Stimulated activated CD8-positive, alpha-beta memory T cell treated with anti-CD3 and anti-CD28 coated beads, Interleukin-4, amount 100 ng/mL, for 1 hour (primary cell): ENCODE measurements at places on chromosomes 7 and 10.

DNA sequence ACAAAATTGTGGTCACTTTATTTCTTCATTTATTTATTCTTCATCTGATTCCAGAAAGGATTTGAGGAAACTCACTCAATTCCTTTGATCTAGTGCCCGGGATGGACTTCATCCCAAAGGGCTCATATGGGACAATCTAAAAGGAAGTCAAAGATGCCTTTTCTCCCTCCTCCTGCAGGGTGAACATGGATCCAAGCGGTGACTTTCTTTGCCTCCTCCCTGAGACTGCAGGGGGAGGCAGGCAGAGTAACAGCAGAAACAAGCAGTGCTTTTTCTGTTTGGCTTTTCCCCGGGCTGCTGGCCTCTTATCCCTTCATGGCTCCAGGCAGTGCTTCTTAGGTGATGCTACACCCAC lies 10.0 kb upstream of the DNMBP start:
- DNase-seq = no peak

DNA sequence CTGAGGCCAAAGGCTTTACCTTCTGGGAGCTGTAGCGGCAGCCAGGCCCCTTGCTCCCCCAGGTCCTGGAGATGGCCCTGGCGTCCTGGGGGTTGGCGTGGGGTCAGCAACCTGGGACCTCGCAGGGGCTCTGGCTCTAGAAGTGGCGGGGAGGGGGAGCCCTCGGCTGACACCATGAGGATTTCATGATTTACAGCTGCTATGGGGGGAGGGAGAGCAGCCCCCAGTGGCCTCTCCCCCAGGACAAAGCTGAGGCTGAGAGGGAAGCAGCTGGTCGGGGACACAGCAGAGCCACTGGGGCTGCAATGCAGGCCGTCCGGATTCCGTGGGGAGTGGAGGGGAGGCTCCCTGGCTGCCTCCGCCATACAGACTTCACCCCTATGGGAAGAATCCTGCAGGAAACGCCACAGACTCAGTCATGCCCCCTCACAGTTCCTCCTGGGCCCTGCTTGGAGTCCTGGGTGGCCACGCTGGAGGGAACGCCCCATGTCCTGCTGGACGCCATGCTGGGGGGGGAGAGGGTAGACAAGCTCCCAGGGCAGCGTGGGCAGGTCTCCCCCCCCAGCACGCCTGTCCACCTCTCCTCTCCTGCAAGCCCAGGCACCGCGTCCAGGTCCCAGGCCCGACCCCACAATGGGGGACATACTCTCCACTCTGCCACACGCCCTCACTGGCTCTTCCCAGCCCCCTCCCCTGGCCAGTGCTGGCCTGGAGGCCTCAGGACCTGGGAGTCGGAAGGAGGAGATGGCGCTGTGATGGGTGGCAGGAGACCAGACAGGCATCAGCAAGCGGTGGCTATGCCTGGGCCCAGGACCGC lies 243.6 kb downstream of the ELFN1 start:
- no peak for DNase-seq

DNA sequence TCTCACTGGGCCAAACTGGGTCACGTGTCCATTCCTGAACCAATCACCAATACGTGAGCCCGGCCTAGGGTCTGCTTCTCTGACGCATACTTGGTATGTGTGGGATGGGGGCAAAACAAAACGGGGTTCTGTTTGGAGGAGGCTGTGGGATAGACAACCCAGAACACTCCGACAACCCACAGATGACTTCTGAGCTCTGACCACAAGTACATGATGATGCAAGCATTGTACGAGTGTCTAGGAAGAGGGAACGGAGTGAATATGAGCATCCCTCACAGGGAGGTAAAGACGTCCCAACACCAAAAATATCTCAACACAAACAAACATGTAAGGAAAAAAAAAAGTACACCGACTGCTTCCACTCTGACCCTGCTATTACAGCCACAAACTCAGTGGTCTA lies 5.6 kb downstream of the DAGLB start:
- DNase-seq = no peak

DNA sequence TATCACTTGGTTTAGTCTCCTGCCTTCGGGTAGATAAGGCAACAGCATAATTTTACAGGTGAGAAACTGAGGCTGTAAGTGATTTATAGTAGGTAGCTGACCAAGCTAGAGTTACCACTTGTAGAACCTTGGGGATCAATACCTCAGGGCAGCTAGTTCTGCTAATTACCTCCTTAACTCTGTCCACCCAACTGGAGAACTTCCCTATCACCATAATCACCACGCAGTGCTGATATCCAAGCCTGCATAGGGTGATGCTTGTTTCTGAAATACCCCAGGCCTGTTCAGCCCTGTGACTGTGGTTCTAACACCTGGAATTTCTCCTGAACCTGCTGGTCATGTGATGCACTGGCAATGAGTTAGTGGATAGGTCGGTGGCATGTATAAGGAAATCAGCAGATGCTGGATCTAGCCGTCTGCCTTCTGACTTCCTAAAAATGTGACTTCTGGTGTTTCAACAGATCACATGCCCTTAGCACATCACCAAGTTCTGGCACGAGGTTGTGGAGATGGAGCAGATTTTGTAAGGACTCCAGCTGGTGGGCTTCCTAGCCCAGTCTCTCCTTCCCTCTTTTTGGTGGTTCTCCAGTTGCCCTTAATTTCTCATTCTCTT lies 15.3 kb downstream of the PLAU start:
- DNase-seq = no peak

DNA sequence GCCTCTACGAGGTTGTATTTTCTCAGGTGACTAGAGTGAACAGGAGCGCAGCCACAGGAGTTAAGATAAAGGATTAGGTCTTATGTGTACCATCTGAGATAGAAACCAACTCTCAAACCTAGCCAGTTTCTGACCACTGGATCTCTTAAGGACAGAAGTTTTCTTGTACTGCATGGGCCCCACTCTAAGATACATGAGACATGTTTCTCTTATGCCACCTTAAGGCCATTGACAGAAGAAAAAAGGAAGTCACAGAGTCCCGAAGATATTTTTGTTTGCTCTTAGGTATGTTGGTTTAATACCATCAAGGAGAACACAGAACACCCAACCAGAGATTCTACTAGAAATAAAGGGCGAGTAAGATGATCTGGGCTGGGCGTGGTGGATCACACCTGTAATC lies 335.8 kb downstream of the FRMD4A start:
- no peak for DNase-seq

- no peak for DNase-seq
Observed at GRCh38 chr7:44114586-44115310, 8.6 kb downstream of the POLD2 start.

GRCh38 chr10:125343118-125343925 lies 183.0 kb upstream of the CTBP2 start:
- DNase-seq = no peak

- no peak for DNase-seq
Observed at GRCh38 chr10:120727001-120727400, 124.2 kb upstream of the WDR11 start.

GRCh38 chr7:19107356-19108146 lies 9.9 kb downstream of the TWIST1 start:
- DNase-seq = no peak

DNA sequence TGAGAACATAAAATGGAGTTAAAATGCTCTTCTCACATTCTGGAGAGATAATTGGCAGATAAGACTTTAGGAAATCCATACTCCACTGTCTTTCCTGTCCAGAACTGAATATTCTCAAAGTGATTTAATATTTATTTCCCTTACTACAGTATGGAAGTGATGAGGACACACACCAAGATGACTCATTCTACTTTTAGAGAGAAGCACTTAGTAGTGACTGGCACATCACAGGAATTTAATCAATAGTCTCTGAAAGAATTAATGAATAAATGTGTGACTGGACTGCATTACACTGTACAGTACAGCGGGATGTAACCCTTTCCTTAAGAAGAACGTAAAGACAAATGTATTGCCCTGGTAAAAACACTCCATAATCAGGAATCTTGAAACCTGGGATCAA lies 116.7 kb downstream of the SEMA3E start:
- no peak for DNase-seq

DNA sequence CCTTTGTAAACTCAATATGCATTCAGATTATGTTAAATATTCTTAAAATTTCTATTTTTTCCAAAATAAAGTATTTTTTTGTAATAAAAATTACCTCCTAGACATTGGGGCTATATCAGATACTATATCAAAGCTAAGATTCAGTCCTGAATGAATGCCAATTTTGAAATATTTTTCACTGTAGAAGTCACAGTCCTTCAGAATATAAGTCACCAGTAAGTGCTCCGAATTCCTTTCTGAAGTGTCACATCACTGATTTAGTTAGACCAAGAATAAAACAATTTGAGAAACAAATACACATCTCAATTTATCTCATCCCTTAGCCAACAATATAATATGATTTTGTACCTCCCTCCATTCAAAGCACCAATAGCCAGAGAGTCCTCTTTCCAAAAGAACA lies 33.9 kb upstream of the GSAP start:
- no peak for DNase-seq

DNA sequence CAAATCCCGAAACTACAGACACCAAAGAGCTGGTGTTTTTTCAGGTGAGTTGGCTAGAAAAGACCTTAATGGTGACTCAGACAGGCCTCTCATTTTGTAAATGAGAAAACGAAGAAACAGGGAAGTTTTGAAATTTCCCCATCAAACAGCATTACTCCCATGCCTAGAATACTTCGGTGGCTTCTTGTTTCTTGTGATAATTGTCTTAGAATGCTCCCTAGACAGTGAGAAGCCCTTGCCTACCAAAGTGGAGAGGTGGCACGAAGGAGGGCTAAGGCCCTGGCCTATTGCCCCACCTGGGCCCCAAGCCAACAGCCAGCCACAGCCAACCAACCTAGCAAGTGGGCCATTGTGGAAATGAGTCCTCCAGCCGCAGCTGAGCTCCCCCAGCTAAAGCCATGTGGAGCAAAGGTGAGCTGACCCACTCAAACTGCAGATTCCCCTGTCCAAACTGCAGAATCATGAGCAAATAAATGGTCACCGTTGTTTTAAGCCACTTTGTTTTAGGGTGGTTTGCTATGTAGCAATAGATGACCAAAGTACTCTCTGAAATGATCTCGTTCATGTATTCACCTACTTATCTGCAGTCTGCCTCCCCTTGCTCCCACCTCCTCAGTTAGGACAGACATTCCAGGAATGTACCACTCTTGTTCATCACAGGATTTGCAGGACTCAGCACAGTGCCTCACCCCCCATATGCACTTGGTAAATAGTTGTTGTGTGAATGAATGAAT lies 97.7 kb upstream of the FGFR2 start:
- DNase-seq = no peak

DNA sequence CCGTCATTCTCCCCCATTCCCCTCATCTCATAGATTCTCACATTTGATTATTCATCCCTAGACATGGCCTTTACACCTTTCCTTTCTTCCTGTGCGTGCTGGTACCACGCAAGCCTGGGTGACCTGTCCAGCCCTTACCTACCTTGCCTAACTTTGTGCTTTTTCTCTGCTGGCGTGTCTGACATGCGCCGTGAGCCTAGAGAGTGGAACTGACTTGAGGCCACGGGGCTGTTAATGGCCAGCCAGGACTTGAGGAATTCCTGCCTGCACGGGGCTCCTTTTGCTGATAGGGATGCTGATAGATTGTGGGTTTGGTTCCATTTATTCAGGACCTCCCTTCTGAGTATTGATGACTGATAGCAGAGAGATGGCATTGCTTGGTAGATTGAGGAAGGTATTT lies 134.2 kb downstream of the DOCK1 start:
- no peak for DNase-seq

- no peak for DNase-seq
Observed at GRCh38 chr10:116109481-116109880, 163.5 kb downstream of the GFRA1 start.

DNA sequence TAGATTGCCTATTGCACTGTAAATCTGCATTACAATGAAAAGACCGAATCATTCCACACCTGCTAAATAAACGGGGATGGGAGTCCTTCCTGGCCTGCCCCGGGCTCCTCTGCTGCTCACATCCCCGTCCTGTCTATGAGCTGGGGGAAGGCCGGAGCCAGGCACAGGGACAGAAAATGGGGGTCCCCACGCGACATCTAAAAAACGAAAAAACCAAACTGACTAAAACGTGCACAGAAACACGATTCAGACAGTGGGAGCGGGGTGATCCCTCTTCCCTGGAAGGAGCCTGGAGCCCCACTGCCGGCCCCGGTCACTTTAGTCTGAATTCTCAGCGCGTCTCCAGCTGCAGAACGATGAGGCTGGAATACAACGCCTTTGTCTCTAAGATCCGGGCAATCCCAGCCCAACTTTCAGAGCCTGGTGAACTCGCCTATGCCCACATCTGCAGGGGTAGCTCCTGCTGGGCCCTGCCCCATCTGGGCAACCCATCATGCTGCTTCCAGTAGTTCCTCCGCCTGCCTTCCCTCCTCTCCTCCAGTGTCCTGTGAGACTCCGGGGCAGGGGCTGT lies 78.0 kb downstream of the ADARB2 start:
- DNase-seq = no peak

- DNase-seq = no peak
Observed at GRCh38 chr10:16902606-16903005, 85.4 kb upstream of the RSU1 start.

DNA sequence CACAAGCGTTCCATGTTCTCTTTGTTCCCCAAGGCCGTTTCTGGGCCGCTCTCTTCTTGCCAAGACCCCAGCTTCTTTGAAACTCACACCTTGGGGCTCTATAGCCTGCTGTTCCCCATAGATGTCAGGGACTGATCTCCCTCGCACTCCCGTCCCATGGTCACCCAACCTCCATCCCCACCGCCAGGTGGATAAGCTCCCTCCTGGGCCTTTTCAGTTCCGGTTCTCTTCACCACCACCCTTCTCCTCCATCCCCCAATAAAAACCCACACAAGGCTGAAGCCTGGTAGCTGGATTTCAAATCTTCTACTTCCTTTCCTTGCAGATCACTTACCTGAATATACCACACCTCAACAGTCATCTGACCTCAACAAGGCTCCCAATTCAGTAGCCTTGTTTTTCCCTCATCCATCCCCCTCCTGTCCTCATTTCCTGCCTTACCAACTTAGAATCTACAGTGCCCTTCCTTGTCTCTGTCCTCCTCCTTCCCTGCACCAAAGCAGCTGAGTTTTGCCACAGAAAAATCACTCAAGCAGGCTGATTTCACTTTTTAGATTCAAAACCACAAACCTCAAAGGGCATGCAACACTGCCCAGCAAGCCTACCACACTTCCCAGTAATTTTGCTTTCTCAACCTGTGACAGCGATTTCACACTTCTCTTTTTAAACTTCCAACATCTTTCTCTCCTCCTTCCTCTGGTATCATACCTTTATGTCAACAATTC lies 7.7 kb downstream of the SLC37A3 start:
- DNase-seq = no peak

GRCh38 chr7:156592155-156592884 lies 48.3 kb upstream of the RNF32 start:
- no peak for DNase-seq

DNA sequence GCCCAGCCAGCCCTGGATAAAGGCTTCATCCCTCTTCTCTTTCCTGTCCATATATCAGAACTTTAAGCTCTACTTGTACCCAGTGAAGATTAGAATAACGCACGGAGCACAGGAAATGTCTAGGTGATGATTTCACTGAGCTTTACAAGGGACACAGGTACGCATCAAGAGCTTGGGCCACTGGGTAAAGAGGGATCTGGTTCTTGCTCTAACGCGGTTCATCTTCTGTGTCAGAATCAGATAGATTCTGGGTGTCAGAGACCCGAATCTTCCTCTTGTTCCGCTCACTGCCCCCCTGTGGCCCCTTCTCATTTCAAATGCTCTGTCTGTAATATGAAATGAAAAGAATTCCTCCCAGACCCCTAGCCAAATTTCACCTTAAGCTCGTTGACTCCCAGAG lies 24.7 kb downstream of the IL2RA start:
- no peak for DNase-seq

- DNase-seq = no peak
Observed at GRCh38 chr10:103727546-103727963, 127.8 kb downstream of the SH3PXD2A start.
